ENCODE measurements at places on chromosomes 3 and 15.

GRCh38 chr15:38589502-38589901 lies 24.9 kb upstream of the RASGRP1 start:
- DNase-seq = no peak

- DNase-seq = no peak
These were observed 16.9 kb downstream of the TCAIM start for GRCh38 chr3:44355362-44356033.

GRCh38 chr15:69990566-69991421 lies 106.9 kb downstream of the TLE3 start:
- no peak for DNase-seq

DNA sequence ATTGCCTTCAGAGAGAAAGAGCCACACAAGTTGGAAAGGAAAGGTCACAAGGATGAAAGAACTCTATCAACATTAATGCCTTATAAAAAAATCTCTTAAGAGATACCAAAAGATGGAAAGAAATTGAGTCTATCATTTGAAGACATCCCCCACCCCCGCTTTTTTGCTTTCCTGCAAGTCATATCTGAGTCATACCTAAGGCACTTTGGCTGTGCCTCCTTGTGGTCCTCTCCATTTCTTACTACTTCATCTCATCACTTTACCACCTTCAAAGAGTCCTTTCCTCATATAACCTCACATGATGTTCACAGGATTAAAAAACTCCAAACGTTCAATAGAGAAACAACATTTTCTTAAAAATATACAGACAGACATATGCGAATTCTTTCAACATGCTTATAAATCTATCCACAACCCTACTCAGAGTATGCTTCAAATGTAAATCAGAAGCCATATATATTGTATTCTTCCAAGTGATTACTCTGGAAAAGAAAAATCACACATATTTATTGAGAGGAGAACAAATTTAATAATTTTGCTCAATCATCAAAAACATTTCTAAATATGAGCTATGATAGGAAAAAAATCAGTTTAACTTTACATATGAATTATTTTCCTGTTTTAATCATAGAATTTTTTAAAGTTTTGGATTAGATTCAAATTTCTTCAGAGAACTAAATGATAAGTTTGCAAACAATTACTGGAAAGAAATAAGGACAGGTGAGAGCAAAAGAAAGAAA lies 1003.9 kb upstream of the CFAP20DC start:
- DNase-seq = peak; percentile 25

GRCh38 chr3:23760325-23760724 lies 45.4 kb upstream of the UBE2E1 start:
- DNase-seq = no peak

- DNase-seq = no peak
These were observed 17.6 kb upstream of the SEMA5B start for GRCh38 chr3:123044981-123045763.

GRCh38 chr3:101068876-101069606 lies 75.8 kb upstream of the ABI3BP start:
- DNase-seq = no peak

DNA sequence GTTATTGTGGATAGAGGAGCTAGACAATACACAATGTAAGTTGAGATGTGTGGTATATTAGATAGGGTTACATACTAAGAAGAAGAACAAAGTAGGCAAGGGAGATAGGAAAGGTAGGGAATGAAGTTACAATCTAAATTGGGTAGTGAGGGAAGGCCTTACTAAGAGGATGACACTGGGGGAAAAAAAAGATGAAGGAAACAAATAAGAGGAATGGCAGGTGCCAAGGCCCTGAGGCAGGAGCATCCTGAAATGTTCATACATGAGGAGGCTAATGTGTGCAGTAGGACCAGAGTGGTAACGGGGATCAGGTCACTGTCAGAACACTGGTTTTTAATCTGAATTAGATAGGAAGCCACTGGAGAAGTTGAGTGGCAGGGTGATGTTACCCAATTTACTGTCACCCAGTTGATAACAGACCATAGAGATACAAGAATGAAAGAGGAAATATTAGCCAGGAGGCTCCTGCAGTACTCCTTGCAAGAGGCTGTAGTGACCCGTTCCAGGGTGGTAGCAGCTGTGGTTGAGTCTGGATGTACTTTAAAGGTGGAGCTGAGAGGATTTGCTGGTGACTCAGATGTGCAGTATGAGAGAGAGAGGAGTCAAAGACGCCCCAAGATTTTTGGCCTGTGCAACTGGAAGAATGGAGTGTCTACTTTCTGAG lies 14.4 kb downstream of the RTP1 start:
- no peak for DNase-seq

GRCh38 chr3:80285388-80285787 lies 517.6 kb upstream of the ROBO1 start:
- DNase-seq = no peak

DNA sequence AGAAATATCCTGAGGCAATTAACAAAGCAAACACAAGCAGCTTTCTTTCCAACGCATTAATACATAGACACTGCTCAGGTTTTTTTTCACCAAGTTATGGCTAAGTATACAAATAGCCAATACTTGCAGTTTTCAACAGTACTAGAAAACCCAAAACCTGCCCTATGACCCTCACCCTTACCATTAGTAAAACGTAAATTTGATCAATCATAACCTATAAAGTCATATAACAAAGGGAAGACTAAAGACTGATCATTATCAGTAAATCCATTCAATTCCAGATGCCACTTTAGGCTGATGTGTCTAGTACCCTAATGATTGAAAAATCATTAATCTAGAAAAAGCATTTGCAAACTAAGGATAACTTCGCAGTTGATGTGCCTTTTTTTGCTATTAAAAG lies 3.2 kb downstream of the SERP1 start:
- no peak for DNase-seq

DNA sequence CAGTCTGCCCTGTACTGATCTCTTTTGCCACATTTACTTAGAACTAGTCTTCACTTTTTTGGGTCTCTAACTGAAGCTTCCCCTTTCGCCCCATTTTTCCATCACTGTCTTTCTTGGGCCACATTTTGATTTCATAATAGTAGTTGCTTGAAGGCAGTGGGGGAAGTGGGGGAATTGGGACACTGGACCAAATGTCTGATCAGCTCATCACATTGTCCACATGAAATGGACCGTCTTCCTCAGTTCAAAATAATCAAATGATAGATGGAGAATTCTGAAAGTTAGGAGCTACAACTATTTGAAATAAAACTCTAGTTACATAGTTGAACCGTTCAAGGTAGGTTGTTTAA lies 747 bp downstream of the PDCD6IP start:
- no peak for DNase-seq

- no peak for DNase-seq
These were observed 13.6 kb upstream of the XIRP1 start for GRCh38 chr3:39205919-39206516.

GRCh38 chr3:190038050-190038933 lies 82.4 kb downstream of the P3H2 start:
- no peak for DNase-seq

- DNase-seq = no peak
These were observed 105.1 kb upstream of the FRMD4B start for GRCh38 chr3:69490971-69491370.

DNA sequence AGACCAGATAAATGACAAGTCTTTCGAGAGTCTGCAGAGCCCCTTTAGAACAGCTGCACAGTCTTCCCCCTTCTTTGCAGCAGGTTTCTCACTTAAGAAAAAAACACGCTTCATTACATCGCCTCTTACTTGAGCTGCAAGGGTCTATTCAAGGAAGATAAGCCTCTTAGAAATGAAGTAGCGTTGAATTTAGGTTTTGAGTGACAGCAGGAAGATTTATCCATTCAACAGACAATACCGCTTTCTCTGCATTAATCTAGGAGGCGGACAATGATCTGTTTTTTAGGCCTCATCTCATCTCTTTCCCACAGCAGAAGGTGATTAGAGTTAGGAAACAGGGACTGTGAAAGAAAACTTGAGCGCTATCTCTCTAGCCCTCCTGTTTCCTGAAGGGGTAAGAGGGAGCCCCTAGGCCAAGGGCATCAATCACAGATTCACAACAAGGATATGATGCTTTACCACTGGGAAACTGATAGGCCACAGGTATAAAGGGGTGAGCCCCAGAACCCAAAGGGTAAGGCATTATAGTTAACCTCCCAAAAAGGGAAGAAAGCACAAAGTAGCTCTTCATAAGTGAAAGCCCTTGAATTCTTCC lies 84.3 kb downstream of the MECOM start:
- DNase-seq = no peak

GRCh38 chr3:172315401-172316091 lies 132.7 kb downstream of the GHSR start:
- DNase-seq = no peak

GRCh38 chr15:35696767-35697231 lies 150.8 kb upstream of the DPH6 start:
- no peak for DNase-seq

GRCh38 chr3:178950676-178951075 lies 120.9 kb downstream of the ZMAT3 start:
- no peak for DNase-seq

DNA sequence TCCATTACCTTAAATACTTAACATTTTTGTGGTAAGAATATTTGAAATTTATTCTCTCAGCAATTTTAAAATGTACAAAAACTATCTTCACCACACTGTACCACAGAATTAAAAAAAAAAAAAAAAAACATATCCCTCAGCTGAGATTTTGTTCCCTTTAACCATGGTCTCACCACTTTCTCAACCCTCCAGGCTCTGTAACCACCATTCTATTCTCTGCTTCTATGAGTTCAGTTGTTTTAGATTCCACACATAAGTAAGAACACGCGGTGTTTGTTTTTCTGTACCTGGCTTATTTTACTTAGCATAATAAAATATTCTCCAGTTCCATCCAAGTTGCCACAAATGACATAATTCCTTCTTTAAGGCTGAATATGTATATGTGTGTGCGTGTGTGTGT lies 41.5 kb downstream of the CSNK1G1 start:
- DNase-seq = no peak

GRCh38 chr3:14338242-14338641 lies 64.2 kb upstream of the SLC6A6 start:
- no peak for DNase-seq

DNA sequence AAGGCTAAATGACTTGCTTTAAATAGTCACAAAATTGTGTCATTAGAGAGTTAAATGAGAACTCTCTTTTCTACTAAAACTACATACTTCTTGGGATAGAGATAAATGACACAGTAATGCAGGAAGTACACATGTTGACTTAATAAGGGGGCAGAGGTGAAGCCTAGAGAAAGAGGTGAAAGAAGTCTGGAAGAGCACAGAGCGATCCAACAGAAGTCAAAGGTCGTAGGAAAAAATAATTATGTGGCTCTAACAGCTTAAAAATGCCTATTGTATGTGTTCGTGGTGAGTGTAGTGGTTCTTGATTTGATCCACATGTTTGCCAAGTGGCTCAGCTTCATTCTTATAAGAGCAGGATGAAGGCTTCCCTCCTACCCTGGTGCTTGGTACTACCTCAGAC lies 61.7 kb downstream of the TMEM212 start:
- DNase-seq = no peak

DNA sequence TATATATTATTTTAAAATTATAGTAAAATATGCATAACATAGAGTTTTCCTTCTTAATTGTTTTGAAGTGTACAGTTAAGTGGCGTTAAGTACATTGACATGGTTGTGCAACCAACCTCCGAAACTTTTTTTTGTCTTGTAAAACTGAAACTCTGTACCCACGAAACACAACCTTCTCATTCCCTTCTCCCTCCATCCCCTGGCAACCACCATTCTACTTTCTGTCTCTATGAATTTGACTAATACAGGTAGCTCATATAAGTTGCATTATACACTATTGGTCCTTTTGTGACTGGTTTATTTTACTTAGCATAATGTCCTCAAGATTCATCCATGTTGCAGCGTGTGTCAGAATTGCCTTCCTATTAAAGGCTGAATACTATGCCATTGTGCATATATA lies 179.4 kb downstream of the SATB1 start:
- no peak for DNase-seq

GRCh38 chr3:189632242-189632641 lies 1.1 kb downstream of the TP63 start:
- DNase-seq = no peak

DNA sequence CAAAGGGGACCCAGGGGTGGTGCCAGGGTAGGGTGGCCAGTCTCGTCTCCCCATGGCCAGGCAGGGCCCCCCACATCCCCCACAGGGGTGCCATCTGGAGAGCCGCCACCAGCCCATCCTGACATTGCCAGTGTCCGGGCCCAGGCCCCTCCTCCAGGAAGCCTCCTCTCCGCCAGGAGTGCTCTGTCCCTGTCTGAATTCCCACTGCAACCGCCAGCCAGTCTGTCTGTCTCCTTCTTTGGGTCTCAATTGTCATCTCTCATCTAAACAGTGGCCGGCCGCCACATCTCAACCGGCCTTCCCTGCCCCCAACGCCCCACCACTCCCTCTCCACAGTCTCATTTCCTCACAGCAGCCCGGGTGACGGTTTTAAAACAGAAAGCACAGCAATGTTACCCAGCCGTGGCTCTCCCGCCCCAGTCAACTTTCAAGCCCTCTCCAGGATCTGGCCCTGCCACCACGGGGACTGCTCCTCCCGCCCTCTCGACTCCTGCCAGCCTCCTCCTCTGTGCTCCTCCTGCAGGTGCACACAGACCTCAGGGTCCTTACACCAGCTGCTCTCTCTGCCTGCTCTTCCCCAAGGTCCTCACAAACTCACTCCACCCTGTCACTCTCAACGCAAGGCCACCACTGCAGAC lies 57.0 kb downstream of the IQSEC1 start:
- DNase-seq = peak; percentile 36

GRCh38 chr3:45106874-45107273 lies 39.3 kb downstream of the CDCP1 start:
- DNase-seq = no peak

DNA sequence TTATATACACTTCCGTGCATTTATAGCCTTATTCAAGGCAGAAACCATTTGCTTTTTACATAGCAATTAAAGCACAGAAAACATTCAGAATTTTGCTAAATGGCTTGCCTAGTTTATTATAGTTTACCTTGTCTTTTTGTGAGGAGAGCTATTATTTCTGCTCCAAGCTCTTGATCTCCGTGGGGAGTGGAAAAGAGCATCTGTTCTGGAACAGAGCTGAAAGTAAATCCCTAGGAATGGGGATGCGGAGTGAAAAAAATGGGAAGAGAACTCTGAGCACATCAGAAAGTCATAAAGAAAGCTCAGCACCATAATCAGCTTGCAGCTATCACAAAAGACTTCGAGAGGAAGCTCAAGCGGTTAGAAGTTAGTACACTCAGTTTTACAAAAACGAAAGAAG lies 1006.7 kb downstream of the ROBO2 start:
- no peak for DNase-seq

DNA sequence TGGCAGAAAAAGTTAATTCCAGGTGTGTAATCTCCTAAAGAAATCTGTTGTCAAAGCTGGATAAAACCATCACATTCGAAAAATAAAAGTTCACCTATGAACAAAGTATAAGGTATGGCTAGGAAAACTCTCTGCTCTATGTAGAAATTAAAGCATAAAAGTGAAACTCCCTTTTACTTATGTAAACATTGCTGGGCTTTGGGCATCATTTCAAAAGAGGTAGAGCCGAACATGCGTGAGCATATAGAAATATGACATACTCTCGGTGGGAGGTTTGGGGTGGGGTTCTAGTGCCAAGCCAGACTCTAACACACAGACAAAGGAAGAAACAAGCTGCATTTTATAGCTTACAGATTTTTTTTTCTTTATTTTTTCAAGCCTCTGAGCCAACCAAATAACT lies 306.8 kb upstream of the ATP11B start:
- DNase-seq = no peak
